RWPE2 (cell line): ENCODE measurements at places on chromosomes 3 and 15.

DNA sequence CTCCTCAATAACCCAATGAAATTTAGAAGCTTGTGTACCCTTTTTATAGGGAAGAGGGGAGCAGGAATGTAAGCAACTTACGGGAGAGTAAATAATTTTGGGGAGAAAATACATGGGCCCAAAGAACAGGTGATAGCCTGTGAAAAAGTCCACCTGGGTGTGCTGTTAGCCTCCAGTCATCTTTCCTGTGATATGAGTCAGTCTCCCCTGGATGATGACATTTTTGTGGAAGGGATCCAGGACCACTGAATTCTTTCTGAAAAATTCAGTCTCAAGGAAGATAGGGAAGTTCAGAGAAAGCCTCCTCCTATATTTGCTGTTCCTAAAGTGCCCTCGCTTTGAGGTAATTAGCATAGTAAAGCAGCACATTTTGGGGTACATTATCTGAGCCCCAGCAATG, 149.8 kb downstream of the SQOR start:
- no peak for DNase-seq
- H3K36me3 ChIP-seq, result no peaks in the 10 kb centered on the region
- peaks cover 2% of the 10 kb centered on the region for H3K4me1 ChIP-seq
- H3K27ac ChIP-seq, result no peak overlapping the region

DNA sequence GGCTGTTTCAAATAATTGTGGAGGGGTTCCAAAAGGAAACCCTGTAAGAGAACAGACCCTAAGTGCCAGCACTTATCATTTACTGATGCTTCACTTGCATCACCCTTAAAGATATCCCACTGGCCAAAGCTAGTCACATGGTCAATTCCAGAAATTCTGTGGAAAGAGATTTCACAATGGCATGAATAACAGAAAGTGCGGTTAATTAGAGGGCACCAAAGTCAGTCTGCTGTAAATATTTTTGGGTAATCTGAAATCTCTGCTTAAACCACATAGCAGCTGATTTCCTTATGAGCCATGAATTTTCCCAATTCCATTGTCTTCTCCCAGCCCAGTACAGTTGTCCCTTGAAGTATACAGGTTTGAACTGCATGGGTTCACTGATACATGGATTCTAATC, 346.1 kb downstream of the SI start:
- no peak overlapping the region for H3K4me3 ChIP-seq
- peaks cover 4% of the 10 kb centered on the region for H3K27me3 ChIP-seq
- no peak for DNase-seq
- no peaks in the 10 kb centered on the region for H3K36me3 ChIP-seq
- no peak overlapping the region for H3K27ac ChIP-seq

- H3K27me3 ChIP-seq, result no peaks in the 10 kb centered on the region
- no peak overlapping the region for H3K4me3 ChIP-seq
- H3K36me3 ChIP-seq, result no peaks in the 10 kb centered on the region
- no peak for DNase-seq
- no peaks in the 10 kb centered on the region for H3K4me1 ChIP-seq
Measured at GRCh38 chr3:111314181-111314873, 227.7 kb upstream of the CD96 start.

- no peak overlapping the region for H3K4me3 ChIP-seq
- H3K27ac ChIP-seq, result no peak overlapping the region
- H3K36me3 ChIP-seq, result no peaks in the 10 kb centered on the region
- DNase-seq, result no peak
Measured at GRCh38 chr3:37995652-37996641, 5.4 kb downstream of the VILL start.

DNA sequence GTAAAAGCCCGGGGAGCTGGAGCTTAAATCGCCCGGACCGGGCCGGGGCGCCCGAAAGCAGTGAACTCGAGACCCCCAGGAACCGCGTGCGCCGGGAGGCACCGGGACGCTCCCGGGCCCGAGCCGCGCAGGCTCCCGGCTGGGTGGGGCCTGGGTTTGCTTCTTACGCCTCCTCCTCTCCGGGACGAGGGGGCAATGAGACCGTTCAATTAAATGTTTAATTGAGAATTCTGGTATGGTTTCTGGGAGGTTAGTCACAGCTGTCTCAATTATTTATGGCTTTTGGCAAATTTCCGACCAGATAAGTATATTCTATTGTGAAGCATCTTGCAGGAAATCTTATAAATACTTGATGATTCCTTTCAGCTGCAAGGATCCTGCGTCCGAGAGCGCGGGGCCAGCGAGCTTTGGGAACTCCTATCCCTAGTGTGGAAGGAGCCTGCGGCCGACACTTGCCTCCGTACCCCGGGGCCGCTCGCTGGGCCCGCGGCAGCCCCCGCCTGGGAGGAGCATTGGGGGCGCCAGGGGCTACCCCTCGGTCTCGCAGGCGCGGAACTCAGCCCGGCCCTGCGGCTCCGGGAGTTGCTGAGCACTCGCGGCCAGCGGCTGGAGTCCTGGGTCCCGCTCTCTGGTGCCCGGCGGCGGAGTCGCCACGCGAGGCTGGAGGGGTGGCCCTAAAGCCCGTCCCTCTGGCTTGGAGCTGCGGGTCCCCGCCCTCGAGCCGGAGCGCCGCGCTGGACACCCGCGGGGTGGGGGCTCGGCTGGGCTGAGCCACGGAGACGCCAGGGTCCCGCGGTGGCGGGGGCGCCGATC, 10.3 kb downstream of the ISL2 start:
- no peaks in the 10 kb centered on the region for H3K27me3 ChIP-seq
- peak overlapping the region; percentile 70 for H3K4me3 ChIP-seq
- no peaks in the 10 kb centered on the region; the same call in 1 of the 2 replicates for H3K36me3 ChIP-seq
- peak overlapping the region; percentile 21 for H3K27ac ChIP-seq
- DNase-seq, result no peak

- peaks cover 12% of the 10 kb centered on the region for H3K4me1 ChIP-seq
- no peak overlapping the region for H3K27ac ChIP-seq
- H3K27me3 ChIP-seq, result peaks cover 10% of the 10 kb centered on the region
- H3K36me3 ChIP-seq, result no peaks in the 10 kb centered on the region
- no peak overlapping the region for H3K4me3 ChIP-seq
- DNase-seq, result no peak
Measured at GRCh38 chr15:65978110-65978509, 108.8 kb downstream of the RAB11A start.

GRCh38 chr15:52620496-52620895, 51.7 kb upstream of the ARPP19 start:
- DNase-seq, result no peak
- H3K27ac ChIP-seq, result no peak overlapping the region
- no peaks in the 10 kb centered on the region for H3K27me3 ChIP-seq
- no peak overlapping the region for H3K4me3 ChIP-seq
- H3K4me1 ChIP-seq, result no peaks in the 10 kb centered on the region

- no peak for DNase-seq
- H3K36me3 ChIP-seq, result no peaks in the 10 kb centered on the region
- no peak overlapping the region for H3K4me3 ChIP-seq
- H3K4me1 ChIP-seq, result no peaks in the 10 kb centered on the region
- H3K27me3 ChIP-seq, result no peaks in the 10 kb centered on the region
Measured at GRCh38 chr15:53312707-53313106, 446.8 kb downstream of the WDR72 start.

GRCh38 chr3:87575550-87575949, 299.2 kb upstream of the POU1F1 start:
- no peak overlapping the region for H3K4me3 ChIP-seq
- H3K36me3 ChIP-seq, result no peaks in the 10 kb centered on the region
- H3K4me1 ChIP-seq, result no peaks in the 10 kb centered on the region
- no peak for DNase-seq
- H3K27me3 ChIP-seq, result no peaks in the 10 kb centered on the region

DNA sequence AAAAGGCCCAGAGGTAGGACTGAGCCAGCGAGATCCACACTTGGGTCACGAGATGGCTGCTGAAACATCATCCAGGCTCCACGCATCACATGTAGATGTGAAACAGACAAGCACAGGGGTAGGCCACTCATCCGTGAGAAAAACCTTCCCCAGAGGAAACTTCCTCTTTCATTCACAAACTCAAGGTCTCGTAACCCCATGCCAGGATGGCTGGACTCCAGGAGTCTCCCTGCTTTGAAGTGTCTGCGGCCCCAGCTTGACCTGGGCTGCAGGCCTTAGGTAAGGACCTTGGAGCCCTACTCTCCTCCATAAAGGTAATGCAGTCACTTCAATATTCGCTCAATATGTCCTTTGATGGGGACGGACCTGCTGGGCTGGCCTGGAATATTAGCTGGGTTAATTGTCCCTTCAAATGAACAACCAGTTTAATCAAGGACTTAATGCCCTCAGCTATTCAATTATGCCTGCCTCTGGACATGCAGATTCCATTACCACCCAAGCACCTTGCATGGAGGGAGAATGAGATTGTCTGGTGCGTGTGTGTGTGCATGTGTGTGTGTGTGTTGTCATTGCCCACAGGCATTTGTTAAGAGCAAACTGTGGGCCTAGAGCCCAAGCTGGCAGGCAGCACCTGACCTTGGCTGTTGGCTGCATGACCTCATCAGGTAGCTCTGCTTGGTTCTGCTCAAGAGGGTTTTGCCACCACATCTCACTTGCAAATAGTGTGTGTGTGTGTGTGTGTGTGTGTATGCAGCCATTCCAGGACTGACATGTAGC, 186.9 kb upstream of the TLE3 start:
- no peak overlapping the region for H3K4me3 ChIP-seq
- no peaks in the 10 kb centered on the region for H3K36me3 ChIP-seq
- H3K27me3 ChIP-seq, result no peaks in the 10 kb centered on the region
- no peak overlapping the region for H3K27ac ChIP-seq

GRCh38 chr3:141410408-141410807, 42.1 kb downstream of the ZBTB38 start:
- H3K27me3 ChIP-seq, result no peaks in the 10 kb centered on the region
- no peak for DNase-seq
- H3K4me1 ChIP-seq, result peaks cover 83% of the 10 kb centered on the region
- H3K36me3 ChIP-seq, result peaks cover 62% of the 10 kb centered on the region

- no peaks in the 10 kb centered on the region for H3K36me3 ChIP-seq
- no peak overlapping the region for H3K27ac ChIP-seq
- no peak for DNase-seq
- H3K27me3 ChIP-seq, result no peaks in the 10 kb centered on the region
Measured at GRCh38 chr15:78993931-78994530, 49.2 kb upstream of the CTSH start.

- DNase-seq, result no peak
- no peak overlapping the region for H3K27ac ChIP-seq
- no peaks in the 10 kb centered on the region for H3K27me3 ChIP-seq
- peak overlapping the region; percentile 73 for H3K4me3 ChIP-seq
- no peaks in the 10 kb centered on the region for H3K4me1 ChIP-seq
Measured at GRCh38 chr3:43104660-43105595, 951 bp downstream of the POMGNT2 start.

DNA sequence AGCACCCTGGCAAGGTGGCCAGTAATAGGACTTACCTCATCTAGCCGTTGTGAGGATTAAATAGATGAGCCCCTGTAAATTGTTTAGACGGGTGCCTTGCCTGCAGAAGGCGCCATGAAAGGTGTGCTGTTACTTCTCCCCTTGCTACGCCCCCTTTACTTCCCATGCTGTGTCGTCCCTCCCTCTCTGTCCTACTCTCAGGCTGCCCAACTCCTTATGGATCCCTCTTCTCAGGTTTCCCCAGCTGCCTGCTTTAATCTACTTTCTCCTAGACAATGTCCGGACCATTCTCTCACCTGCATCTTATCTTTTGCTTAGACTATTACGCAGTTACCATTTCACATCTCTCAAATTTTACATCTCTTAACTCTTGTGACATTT, 1.7 kb upstream of the FBXW12 start:
- H3K4me3 ChIP-seq, result no peak overlapping the region
- H3K27me3 ChIP-seq, result no peaks in the 10 kb centered on the region
- DNase-seq, result no peak
- H3K4me1 ChIP-seq, result no peaks in the 10 kb centered on the region
- no peaks in the 10 kb centered on the region for H3K36me3 ChIP-seq
- H3K27ac ChIP-seq, result no peak overlapping the region

GRCh38 chr3:151562891-151563290, 102.0 kb upstream of the IGSF10 start:
- H3K4me1 ChIP-seq, result no peaks in the 10 kb centered on the region
- no peaks in the 10 kb centered on the region for H3K36me3 ChIP-seq
- H3K27ac ChIP-seq, result no peak overlapping the region
- no peaks in the 10 kb centered on the region for H3K27me3 ChIP-seq
- no peak overlapping the region for H3K4me3 ChIP-seq
- no peak for DNase-seq

DNA sequence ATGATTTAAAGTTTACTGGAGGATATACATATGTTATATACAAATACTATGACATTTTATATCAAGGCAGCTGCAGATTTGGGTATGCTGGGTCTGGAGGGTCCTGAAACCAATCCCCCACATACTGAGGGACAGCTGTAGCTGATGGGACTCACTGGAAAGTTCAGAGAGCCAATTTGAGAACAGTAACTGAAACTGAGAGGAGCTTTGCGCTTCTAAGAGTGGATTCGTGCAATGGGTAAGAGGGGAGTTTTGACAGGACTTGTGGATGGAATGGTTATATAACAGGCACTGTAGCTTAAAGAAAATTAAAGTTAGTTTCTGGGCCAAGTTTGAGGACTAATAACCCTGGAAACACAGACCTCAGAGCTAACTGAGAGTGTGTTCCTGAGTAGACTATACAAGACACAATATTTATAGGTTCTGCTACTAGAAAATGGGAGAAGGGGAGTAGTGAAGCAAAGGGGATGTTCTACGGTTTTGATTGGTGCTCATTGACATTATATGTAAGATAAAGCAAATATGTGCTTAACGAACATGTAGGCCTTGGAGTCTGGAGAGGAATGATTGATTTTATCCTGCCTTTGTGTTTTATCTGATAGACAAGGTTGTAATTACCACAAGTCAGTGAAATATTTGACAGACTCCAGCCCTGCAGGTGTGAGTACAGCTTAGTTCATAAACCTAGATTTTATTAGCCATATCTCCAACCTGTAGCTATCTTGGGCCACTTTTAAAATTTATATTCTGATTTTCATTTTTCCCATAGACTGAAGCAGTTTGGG, 4.8 kb upstream of the ZMAT3 start:
- no peaks in the 10 kb centered on the region for H3K4me1 ChIP-seq
- H3K27me3 ChIP-seq, result no peaks in the 10 kb centered on the region
- H3K27ac ChIP-seq, result no peak overlapping the region
- no peaks in the 10 kb centered on the region for H3K36me3 ChIP-seq

DNA sequence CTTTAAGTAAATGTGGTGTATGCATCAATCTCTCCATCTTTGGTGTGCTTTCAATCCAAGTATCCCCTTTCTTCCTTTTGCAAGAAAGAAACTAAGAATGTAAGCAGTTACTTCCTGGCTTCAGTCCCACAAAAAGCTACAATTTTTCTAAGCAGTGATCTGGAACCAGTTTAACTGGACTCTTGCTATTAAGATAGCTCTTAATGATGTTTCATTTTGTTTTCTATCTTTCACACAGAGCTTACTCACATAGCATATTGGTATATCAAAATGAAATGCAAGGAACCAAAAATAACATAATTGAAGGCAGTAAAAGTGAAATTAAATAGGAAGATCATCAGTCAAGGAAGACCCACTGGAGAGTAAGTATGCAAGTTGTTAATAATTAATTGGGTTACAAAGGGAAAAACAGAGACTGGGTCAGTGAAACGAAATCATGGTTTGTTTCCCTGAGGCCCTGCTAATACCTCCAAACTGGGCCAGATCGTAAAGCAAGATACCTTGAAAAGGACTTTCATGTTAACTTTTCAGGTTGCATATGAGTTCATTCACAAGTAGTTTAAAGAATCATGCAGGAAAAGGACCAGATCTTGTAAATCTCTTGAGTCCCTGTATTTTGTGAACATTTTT, 41.9 kb downstream of the GPR160 start:
- DNase-seq, result no peak
- peaks cover 11% of the 10 kb centered on the region for H3K36me3 ChIP-seq
- no peaks in the 10 kb centered on the region for H3K27me3 ChIP-seq
- H3K27ac ChIP-seq, result no peak overlapping the region
